ENCODE measurements at places on chromosomes 11 and 22.
A peak's percentile ranks its signal among the peaks of the same experiment; 100 is the strongest.

DNA sequence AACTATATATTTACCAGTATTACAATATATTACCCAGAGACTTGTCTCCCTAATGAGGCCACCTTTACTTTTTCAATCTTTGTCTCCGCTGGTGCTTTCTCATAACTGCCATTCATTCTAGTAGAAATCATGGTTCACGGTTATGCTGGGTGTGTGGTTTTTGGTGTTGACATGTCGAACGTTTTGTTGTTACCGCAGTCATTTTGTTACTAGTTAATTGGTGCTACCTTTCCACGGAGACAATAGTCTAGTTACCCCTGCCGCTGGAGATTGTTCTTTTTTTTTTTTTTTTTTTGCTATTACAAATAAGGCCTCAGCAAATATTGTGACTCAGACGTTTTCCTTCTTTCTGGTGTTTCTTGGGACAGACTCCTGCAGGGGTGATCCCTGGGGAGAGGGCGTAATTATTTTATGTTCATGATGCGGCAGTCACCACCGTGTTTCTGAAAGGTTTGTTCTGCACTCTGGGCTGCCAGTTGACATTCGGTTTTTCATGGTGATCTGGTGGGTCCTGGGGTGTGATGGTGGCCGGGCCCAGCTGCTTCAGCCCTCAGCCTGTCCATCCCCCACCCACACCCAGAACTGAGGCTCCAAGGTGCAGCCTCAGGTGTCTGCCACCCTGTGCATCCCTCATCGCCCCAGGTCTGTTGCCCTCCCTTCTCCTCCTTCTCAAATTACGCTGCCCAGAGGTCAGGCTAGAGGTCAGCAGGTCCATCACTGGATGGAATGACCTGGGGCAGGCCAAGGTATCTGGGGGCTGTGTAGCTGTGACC lies 28.6 kb downstream of the LRP5 start:
- no peak for DNase-seq

- DNase-seq, result no peak
Measured at GRCh38 chr22:19287076-19287707, 4.3 kb downstream of the CLTCL1 start.

- no peak for DNase-seq
Measured at GRCh38 chr11:86990515-86990914, 35.3 kb upstream of the FZD4 start.

DNA sequence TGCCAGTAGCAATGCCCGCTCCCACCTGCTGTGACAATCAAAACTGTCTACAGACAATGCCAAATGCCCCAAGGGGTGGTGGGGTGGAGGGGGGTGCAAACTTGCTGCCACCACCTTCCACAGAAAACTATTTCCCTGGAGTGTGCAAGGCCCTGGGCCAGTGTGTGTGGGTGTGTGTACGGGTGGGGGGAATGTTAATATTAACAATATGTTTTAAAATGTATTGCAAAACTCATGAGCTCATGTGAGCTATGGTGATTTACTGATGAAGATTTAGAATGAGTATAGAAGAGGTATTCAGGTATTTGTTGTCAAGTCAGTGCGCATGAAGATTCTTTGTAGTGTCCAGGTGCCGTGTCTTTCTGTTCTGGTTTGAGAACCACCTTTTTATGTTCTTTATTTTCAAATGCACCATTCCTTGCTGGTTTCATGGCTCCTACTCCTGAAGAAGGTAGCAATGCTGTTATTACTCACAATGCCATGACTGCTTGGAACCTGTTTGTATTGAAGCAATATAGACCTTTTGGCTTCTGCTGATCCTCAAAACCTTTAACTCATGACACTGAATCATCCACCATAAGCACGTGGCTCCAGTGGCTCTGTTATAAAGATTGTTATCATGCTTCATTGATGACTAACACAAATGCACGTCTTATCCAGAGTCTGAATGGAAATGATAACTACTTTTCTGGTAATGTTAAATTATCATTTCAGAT lies 29.9 kb upstream of the AQP11 start:
- no peak for DNase-seq

GRCh38 chr11:128294671-128295050 lies 292.7 kb downstream of the ETS1 start:
- no peak for DNase-seq

- peak; percentile 1 for DNase-seq
Measured at GRCh38 chr11:26522912-26523610, 49.0 kb downstream of the MUC15 start.

- DNase-seq, result no peak
Measured at GRCh38 chr22:32862936-32863661, 61.6 kb downstream of the TIMP3 start.

- no peak for DNase-seq
Measured at GRCh38 chr11:60500276-60500910, 7.8 kb downstream of the MS4A12 start.

DNA sequence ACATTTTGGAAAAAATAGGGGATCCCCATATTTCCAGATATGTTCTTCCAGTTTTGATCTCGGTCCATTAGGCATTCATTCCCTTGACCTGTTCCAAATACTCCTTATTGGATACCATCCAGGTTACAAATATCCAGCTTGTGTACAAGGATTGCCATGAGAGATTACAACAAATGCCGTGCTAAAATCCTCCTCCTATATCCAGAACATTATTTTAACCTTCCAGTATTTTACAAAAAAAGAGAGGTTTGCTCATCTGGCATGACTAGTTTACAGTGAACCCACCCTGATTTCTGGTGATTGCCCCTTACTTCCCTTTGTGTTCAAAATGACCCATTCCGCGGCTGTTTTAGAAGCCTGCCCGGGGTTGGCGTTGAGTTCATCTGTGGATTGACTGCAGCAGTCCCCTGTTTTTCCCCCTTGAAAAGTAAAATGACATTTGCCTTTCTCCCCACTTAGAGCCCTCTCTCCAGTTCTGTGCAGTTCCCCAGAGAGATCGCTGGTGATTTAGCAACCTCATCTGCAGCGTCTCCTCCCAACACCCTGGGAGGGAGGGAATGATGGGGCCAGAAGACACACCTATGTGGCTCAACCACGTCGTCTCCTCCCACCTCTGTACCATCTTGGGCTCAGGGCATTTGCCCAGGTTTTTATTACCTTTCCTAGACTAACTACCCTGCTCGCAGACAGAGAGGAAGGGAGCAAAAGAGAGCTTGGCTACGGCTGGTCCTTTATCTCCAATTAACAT lies 73.6 kb downstream of the DSCAML1 start:
- no peak for DNase-seq

- DNase-seq, result no peak
Measured at GRCh38 chr11:116984186-116984585, 114.0 kb downstream of the SIK3 start.

- DNase-seq, result peak; percentile 61
Measured at GRCh38 chr11:19344661-19345518, 104.1 kb upstream of the E2F8 start.

DNA sequence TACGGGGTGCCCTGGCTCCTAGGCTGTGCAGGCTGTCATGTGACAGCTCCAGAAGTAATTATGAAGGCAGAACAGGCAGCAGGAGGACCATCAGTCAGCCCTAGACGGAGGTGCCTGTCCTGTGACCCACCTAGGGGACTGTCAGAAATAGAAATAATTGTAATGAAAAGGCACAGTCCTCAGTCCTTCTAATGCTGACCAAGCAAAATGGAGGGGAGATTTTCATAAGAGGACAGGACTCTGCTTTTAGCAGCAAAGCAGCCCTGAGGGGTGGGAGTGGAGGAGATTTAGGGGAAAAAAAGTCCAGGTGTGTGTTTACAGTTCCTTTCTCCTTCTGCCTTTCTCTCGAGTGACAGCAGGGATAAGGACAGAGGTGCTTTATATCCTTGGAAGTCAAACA lies 108.3 kb upstream of the KIRREL3 start:
- DNase-seq, result no peak

GRCh38 chr11:59144096-59144495 lies 1.4 kb downstream of the FAM111A start:
- no peak for DNase-seq

GRCh38 chr22:50710221-50710620 lies 27.8 kb upstream of the ACR start:
- DNase-seq, result no peak

GRCh38 chr11:13318498-13319295 lies 41.1 kb downstream of the BMAL1 start:
- no peak for DNase-seq

GRCh38 chr11:105399511-105399910 lies 210.4 kb upstream of the GRIA4 start:
- DNase-seq, result no peak

DNA sequence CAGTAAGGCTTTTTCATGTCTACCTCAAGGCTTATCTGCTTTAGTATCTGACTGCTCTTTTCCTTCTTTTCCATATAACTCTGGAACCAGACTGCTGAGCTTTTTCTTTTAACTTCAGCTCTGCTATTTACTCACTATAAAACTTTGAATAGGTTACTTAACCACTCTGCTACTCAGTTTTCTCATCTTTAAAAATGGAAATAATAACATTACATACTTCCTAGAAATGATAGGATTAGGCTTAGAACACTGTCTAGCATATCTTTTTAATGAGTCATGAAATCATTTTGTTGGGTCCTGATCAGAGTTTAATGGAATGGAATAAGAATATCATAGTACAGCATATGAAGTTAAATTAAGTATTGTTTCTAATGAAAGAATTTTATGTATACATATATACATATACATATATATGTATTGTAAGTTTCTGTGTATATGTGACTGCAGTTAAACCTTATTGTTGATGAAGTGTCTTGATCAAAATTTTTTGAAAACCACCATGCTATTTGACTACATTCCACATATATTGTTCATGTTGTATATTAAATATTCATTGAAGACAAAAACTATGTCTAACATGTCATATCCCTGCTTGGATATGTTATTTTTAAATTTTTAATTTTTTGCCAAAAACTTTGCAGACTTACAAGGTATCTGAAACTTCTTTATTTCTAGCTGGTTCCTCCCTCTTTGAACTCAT lies 120.2 kb downstream of the METTL15 start:
- no peak for DNase-seq

- no peak for DNase-seq
Measured at GRCh38 chr22:37050913-37051312, 629 bp upstream of the KCTD17 start.

Data from LNCaP clone FGC (cell line).